ENCODE measurements at places on chromosomes 4 and X.

GRCh38 chrX:135512508-135513129 lies 7.8 kb upstream of the INTS6L start:
- no peak for DNase-seq

DNA sequence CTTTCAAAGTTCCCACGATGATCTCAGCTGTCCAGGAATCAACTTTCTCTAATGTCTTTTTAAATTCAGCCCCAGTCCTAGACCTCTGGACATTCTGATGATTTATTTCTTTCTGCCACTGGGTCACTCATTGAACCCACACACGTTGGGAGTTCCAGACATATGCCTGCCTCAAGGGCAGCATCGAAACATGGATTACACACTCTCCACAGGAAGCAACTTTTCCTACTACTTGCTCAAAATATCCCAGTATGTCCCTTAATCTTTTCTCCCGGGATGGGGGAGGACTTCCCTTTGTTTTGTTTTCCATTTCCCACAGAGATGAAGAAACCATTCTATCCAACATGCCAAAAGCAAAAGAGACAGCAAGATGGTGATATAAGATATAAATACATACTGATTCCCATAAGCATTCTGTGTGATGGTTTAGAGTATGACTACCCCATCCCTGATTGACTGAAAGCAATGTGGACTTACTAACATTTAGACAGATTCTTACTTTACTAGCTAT lies 79.8 kb upstream of the PPARGC1A start:
- no peak for DNase-seq

GRCh38 chrX:70174754-70175153 lies 2.5 kb upstream of the DGAT2L6 start:
- DNase-seq = no peak

DNA sequence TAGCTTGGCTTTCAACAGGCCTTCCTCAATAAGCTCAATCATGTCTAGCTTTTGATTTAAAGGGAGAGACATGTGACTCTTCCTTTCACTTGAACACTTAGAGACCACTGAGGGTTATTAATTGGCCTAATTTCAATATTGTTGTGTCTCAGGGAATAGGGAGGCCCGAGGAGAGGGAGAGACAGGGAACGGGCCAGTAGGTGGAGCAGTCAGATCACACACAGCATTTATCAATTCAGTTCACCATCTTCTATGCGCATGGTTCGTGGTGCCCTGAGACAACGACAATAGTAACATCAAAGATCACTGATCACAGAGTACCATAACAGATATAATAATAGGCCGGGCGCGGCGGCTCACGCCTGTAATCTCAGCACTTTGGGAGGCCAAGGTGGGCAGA lies 17.8 kb downstream of the ZNF81 start:
- no peak for DNase-seq

GRCh38 chr4:173485164-173485563 lies 44.9 kb downstream of the HAND2 start:
- no peak for DNase-seq

- no peak for DNase-seq
Measured at GRCh38 chr4:112284662-112285411, 867 bp downstream of the TIFA start.

- DNase-seq = no peak
Measured at GRCh38 chr4:54016504-54016903, 47.9 kb downstream of the CHIC2 start.

DNA sequence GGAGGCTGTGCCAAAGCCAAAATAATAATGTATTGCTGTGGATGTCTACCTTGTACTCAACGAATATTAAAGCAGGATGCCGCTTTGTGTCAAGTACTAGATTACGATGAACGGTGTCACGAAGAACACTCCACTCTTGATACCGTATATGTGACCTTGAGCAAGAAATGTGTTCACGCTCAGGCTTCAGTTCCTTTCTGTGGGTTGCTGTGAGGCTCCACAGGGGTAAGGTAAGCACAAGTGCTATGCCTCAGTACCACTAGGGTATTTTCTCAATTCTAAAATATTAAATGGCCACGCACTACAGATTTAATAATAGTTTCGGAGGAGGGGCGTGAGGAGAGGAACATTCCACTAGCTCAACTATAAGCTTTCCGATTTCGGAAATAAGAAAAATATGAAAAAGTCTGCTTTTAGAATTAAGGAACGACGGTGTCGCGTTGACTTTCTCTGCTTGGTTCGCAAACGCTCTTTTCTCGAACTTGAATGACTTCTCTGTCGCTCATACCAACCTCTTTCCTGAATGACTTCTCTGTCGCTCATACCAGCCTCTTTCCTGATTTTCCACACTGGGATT lies 607 bp upstream of the SCOC start:
- DNase-seq = no peak

- DNase-seq = no peak
Measured at GRCh38 chr4:170256807-170257206, 167.1 kb upstream of the AADAT start.

GRCh38 chrX:23932046-23932445 lies 24.2 kb downstream of the CXorf58 start:
- DNase-seq = no peak

DNA sequence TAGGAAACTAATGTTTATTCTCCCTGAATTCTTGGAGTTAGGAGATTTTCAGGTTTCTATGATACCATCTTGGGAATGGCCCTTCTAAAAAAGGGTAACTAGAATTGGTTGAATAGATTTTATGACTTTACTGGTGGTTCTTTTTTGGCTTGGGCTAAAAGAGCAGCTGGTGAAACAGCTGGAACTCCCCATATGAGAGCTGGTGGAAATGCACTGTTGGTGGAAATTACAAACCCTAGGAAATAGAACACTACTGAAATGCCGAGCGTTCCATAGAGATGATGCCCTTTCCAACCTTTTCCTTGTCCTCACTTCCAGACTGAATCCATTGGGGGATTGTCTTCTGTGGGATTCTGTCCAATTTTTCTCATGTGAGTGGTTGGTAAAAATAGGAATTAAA lies 139.5 kb downstream of the STIM2 start:
- no peak for DNase-seq

DNA sequence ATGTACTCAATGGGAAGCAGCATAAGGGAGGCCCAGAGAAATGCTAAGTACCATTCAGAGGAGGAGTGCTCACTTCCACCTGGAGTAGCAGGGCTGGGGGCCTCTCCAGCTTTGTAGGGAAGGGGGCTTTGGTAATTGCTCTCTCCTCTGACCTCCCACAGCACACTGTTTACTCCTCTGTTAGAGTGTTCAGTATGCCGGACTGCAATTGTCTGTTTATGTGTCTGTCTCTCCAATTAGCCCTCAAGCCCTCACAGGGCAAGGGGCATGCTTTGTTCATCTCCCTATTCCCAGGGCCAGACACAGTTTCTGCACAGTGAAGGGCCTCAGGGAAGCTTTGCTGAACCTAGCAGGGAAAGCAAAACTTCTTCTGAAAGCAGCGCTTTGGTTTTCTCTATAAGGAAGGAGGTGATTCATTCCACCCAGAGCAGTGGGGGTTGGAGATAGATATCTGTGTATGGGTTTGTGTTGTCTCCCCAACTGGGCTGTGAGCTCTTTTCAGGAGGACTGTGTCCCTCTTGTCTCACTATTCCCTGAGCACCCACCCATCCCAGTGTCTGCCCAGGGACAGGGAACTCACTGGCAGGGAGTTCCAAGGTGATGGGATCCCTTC lies 50.0 kb upstream of the VMA21 start:
- DNase-seq = no peak

- DNase-seq = no peak
Measured at GRCh38 chr4:26803211-26803861, 57.3 kb upstream of the STIM2 start.

DNA sequence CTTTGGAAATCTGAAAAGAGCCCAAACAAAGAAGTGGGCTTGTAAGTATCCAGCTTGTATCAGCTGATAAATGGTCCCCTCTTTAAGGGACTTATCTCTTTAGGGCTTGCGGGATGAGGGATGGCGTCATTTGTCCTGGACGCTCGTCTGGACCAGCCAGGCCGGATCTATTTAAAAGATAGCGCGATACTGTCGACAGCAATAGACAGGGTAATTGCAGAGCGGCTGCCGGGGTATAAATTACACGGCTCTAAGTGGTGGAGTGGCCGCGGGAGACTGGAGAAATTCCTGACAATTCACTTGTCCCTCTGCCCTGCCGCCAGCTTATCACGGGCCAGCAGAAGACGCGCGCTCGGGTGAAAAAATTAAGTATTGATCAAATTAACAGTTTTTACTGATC lies 90.7 kb downstream of the FAM53A start:
- DNase-seq = no peak

GRCh38 chr4:179307297-179308136 lies 1865.3 kb upstream of the AGA start:
- no peak for DNase-seq

GRCh38 chr4:74996996-74997395 lies 64.1 kb downstream of the PARM1 start:
- no peak for DNase-seq

GRCh38 chr4:147853706-147854105 lies 121.8 kb downstream of the ARHGAP10 start:
- DNase-seq = no peak

GRCh38 chr4:182807767-182808548 lies 109.2 kb downstream of the DCTD start:
- DNase-seq = no peak

- no peak for DNase-seq
Measured at GRCh38 chr4:83010111-83010521, 507 bp downstream of the LIN54 start.

- DNase-seq = no peak
Measured at GRCh38 chr4:154332681-154333421, 158.7 kb downstream of the DCHS2 start.

DNA sequence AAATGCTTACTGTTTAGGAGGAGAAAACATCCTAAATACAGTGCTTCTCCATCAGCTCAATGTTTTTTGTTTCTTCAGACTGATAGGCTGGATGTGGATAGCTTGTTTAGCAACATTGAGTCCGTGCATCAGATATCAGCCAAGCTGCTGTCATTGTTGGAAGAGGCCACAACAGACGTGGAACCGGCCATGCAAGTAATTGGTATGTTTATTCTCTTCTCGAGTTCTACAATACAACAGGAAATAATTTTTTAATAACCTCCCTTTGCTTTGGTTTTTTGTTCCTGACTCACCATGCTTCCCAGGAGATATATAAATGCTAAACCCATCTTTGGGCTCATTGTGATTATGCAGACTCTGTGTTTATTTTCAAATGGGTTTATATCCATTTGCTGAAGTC lies 60.9 kb downstream of the ARHGEF38 start:
- no peak for DNase-seq

Measured in suprapubic skin (tissue), 4 donors.